ENCODE measurements at places on chromosomes 7 and 10.

- no peak for DNase-seq
Observed at GRCh38 chr10:62710182-62710581, 94.3 kb upstream of the ADO start.

DNA sequence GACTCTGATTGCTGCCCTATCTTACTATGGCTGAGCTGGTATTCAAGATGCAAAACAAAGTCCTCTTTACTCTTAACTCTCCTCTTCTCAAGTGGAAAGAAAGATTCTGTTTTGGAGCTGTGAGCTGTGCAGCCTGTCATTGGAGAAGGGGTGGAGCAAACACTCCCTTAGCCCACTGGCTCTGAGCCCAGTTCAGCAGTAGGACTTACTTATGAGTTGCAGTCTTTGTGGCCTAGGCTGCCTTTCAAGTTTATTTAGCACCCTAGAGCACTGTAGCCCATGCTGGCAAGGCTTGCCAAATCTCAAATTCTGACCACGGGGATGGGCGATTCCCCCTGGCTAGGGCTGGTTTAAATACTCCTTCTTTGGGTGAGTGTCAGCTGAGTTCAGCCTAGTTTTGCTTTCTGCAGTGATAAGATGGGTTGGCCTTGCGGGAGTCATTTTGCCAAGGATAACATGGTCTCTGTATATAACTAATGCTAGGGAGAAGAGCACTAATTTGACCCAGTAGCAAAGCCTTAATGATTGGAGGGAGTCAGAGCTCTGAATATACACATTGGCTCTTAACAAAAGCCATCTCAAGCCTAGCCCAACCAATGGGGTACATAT, 110.2 kb downstream of the MYO3A start:
- peak; percentile 22 for DNase-seq

DNA sequence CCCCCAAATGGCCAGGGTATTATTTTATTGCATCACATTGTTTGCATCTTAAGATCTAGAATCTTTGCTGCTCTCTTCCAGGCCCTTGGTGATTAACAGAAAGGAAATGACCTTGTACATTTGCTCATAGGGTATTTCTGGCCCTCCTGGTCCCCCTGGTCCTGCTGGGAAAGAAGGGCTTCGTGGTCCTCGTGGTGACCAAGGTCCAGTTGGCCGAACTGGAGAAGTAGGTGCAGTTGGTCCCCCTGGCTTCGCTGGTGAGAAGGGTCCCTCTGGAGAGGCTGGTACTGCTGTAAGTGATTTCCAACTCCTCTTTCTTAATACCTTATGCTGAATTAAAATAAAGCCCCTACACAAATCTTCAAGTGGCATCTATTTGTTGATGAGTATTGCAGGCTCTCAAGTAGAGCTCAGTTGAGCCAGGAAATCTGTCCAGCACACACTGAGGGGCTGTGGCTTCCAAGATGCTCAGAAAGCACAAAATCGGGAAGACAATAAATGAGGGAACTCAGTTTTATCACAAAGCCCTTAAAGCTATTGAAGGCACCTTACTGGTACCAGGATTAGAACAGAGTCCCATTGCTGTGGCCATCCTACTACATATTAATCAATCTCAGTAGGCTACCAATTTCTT, 28.2 kb downstream of the COL1A2 start:
- DNase-seq: no peak

DNA sequence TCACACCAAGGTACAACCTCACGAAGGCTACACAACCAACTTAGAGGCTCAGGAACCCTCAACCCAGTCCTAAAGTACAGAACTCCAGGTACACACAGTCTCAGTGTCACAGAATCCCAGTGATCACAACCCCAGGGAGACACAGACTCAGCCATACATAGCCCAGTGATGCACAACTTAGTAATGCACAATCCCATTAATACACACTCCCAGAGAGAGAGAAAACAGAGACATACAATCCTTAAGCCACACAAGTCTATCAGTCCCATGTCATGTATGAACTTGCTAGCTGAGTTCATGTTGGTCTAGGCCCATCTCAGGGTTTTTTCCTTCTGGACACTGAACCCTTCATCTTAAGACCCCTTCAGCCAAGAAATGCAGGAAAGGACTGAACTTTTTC, 4.6 kb downstream of the KCNIP2 start:
- no peak for DNase-seq

DNA sequence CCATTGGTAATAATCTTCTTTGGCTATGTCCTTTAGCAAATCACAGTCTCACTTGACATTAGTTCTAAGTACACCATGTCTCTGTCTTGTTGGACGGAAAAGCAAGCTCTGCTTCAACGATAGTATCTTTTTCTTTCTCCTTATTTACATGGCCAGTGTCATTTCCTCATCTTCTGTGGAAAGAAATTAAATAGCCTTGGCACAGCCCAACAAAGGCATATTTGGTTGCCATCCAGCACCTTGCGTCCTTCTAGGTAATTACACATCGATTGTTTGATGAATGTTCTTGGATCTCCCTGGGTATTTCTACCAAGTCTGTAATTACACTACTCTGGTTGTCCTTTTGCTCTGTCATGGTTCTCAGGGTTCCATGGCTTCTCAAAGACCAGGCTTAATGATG, 183.1 kb downstream of the CHN2 start:
- no peak for DNase-seq

- DNase-seq: no peak
Observed at GRCh38 chr7:106365252-106366005, 80.6 kb upstream of the NAMPT start.

- no peak for DNase-seq
Observed at GRCh38 chr10:103926722-103927319, 8.8 kb upstream of the STN1 start.

DNA sequence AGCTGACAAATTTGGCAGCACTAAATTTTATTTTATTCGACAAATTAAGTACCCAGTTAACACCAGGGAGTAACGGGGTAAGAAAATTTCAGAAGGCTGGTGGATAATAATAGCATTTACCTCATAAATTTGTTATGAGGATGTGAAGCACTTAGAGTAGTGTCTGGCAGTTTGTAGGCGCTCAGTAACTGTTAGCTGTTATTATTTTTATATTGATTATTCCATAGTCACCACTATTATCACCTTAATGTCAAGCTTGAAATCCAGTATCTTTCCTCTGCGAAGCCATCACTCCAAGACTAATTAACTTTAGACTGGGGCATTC, 563 bp upstream of the COA1 start:
- DNase-seq: no peak
